Hematopoietic multipotent progenitor cell treated with erythropoietin and hydrocortisone succinate and interleukin-3 and kit ligand, for 6 days (in vitro differentiated cells): ENCODE measurements at places on chromosomes 2 and 18.

DNA sequence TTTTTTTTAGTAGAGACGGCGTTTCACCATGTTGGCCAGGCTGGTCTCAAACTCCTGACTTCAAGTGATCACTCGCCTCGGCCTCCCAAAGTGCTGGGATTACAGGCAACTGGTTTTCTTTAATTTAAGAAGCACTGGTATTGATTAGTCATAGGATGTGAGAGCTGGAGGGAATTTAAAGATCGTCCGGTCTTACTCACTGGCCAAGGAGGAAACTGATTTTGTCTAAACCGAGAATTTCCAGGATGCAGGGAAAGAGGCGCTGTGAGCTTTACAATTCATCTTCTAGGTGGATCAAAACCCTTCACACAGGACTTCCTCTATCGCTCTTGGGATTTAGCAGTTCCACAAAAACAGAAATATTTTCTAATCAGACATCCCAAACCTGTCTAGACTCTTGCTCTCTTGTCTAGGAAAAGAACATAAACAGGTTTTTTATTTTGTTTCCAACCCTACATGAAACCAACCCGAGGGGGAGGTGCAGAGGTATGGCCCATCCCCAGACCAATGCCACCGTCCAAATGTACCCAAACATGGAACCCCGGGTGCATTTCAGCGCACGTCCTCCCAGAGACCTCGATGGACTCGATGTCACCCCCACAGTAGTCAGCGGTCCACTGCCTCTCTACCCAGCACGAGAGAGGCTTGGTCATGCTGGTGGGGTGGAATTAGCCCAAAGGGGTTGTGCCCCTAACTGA lies 12.5 kb upstream of the TUBB6 start:
- no peak for DNase-seq

DNA sequence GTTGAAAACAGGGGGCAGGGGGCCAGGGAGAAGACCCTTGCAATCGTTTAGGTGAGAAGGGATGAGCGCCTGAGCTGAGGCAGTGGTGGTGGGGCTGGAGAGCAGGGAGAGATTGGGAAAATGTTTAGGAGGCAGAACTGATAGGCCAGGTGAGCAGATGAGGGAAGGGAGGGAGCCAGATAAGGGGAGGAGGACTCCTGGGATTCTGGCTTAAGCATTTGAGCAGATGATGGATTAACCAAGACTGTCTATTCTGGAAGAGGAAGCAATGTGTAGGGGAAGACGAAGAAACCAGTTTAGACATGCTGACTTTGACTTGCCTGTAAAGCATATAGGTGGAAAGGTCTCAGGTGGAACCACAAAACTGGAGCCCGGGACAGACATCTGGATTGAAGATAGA lies 49.9 kb upstream of the ASPRV1 start:
- DNase-seq: no peak

DNA sequence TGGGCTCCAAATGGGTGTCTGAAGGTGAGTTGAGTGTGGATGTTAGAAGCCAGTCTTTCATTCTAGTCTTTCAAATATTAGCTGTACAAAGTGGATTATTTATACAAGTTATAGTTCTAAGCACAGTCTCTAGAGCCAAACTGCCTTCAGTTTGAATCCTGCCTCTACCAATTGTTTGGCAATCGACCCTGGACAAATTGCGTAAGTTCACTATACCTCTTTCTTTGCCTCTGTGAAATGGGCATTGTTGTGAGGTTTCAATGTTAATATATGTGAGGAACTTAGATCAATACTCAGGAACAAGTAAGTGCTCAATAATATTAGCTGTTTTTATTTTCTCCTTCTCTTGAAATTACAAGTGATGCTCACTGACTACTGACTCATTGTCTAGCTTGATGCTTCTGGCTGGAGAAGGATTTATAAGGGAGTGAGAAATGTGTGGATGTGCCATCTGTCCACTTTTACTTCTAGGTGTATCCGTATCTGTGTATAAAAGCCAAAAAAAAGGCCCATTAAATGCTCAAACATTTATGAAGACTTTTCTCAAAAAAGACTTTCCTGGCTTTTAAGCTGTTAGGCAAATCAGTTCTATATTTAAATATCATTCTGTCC lies 48.1 kb upstream of the RAPH1 start:
- DNase-seq: no peak

DNA sequence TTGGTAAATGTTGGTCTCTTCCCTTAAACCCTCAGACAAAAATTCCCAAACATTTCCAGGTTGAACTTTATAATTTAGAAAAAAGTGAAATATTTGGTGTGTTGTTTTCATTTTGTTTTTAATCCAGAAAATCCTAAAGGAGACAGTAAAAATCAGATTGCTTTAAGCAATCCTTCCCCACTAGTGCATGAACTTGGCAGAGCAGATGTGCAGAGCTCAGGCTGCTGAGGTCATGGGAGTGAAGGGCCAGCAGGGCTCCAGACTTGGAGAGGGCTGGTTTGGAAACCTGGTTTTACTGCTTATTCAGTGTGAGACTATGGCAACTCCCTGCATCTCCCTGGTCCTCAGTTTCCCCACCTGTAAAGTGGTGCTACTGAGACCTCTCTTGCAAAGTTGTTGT lies 66.7 kb upstream of the TEX51 start:
- DNase-seq: no peak

GRCh38 chr2:191369034-191369433 lies 123.8 kb downstream of the MYO1B start:
- DNase-seq: peak; percentile 18

- no peak for DNase-seq
These were observed 254.9 kb downstream of the PIEZO2 start for GRCh38 chr18:10894501-10894900.

- DNase-seq: no peak
These were observed 99.0 kb downstream of the RBBP8 start for GRCh38 chr18:23032030-23032582.

DNA sequence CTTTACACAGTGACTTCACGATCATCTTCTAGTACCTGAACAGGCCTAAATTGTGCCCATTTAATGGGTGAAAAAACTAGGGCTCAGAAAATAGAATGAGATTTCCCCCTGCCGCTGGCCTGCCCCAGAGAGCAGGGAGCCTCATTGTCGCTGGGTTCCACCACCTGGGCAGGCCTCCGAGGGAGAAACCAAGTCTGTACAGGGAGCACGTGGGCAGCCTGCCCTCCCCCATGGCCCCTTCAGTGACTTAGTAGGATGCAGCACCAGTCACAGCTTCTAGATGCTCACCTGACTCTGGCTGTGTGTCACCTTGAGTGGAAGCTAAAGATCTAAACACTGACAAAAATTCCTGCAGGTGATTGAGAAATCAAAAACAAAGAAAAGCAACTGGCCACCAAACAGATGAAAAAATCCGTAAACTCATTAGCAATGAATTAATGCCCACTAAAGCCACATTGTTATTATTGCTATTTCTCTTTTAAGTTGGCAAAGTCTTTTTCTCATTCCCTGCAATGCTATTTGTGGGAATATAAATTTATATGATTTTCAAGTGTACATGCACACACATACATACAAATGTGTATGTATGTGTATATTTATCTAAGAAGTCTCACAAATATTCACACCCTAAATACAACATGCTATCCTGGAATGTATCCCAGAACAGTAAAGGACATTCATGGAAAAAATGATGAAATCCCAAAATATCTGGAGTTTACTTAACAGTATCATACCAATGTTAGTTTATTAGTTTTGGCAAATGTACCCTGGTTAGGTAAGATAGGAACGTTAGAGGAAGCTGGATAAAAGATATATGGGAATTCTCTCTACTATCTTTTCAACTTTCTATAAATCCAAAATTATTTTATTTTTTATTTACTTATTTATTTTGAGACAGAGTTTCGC lies 18.7 kb upstream of the ASPRV1 start:
- no peak for DNase-seq

GRCh38 chr2:23953625-23954024 lies 13.4 kb downstream of the UBXN2A start:
- DNase-seq: no peak

- DNase-seq: no peak
These were observed 48.6 kb downstream of the LINC00305 start for GRCh38 chr18:64100116-64100922.

GRCh38 chr2:241853651-241854341 lies 4.9 kb downstream of the PDCD1 start:
- no peak for DNase-seq

- peak; percentile 29 for DNase-seq
These were observed 1.1 kb upstream of the PGAP1 start for GRCh38 chr2:196927376-196928225.

DNA sequence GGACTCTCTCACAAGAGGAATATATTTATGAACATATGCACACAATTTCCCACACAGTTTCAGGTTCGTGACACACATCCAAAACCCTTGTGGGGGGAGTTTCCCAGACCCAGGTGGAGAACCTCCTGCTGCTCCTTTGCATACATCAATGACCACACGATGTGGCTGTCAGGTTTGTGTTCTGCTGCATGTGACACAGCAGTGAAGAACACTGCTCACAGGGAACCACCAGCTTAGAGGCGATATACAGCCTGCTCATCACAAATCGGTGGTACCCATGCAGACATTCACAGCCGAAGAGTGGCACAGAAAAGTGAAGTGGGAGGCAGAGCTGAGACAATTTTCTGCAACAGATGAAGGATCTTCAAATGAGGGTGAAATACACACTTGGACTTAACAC lies 175.6 kb upstream of the ZFP36L2 start:
- no peak for DNase-seq

- DNase-seq: no peak
These were observed 35.6 kb downstream of the RMC1 start for GRCh38 chr18:23538870-23539269.

GRCh38 chr18:37567061-37567993 lies 1.7 kb upstream of the CELF4 start:
- DNase-seq: no peak

DNA sequence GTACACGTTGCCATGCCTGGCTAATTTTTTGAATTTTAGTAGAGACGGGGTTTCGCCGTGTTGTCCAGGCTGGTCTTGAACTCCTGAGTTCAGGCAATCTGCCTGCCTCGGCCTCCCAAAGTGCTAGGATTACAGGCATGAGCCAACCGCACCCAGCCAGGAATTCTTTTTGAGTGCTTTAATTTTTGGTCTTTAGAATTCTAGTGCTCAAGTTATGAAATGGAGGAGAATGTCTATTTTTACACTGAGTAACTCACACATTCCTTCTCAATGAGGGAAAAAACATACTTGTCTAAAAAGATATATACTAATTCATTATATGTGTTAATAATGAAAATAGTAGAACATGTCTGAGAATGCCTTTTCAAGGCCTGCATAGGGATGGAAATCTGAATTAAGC lies 8.5 kb downstream of the ZNF396 start:
- DNase-seq: no peak

DNA sequence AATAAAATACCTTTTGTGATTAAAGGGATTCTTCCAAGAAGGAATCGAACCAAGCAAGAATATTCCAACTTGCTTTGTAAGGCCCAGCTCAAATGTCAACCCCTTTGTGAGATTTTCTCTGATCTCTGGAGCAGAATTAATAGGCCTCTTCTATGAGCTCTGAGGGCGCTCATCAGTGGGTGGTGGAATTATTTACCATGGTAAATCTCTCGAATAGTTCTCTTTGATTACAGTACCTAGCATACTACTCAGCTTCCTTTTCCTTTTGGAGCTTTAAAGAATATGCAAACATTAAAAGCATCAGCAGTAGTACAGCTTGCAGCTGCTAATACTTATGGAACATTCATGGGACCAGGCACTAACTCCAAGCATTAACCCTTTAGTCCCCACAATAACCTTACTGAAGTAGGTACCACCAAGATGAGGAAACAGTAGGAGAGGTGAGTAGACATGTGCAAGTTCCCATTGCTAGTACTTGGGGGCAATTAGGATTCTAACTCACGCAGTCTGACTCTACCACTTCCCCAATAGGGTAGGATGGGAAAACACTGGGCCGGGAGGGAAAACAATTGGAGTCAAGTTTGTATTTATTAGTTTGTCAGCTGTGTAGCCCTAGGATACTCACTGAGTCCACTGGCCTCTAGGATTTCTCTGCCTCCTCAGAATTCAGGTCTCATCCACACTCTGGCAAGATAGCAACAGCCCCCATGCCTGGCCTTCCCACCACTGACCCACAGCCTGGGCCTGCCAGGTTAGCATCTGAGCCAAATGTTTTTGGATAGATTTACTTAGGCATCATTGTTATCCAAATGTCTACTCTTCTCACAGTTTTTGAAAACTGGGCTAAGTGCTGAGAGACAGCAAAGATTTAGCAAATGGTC lies 21.7 kb downstream of the ADD2 start:
- no peak for DNase-seq

DNA sequence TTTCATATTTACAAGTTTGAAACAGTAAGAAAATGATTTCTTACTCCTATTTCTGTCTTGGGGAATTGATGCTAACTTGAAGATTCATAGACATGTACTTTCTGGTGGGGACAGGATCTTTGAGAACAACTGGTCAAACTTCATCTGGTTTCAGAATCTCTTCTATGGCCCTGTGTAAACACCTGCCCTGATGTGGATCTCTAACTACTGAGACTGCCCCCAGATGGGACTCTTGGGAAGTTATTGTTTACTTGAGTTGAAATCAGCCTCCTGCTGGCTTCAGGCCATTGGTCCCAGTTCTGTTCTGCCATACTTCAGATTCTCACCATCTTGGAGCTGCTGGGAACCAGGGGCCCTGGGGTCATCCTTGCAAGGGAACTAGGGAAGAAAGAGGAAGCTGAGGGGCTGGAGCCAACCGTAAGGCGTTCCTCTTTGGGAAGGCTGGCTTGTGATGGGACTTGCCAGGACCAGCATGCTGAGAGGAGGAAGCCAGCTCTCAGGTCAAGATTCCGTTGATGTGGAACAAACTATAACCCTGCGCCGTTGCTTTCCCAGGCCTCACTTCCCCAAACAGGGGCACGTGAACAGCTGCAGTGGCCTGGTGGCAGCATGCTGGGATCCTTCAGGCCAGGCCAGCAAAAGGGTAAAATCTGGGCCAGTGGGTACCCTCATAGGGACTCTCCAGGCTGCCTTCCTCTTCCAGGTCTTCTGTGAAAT lies 135.5 kb upstream of the CXCR4 start:
- no peak for DNase-seq

GRCh38 chr2:217725409-217725808 lies 277.4 kb downstream of the TNS1 start:
- DNase-seq: no peak

- no peak for DNase-seq
These were observed 80.1 kb upstream of the ASAP2 start for GRCh38 chr2:9126540-9126939.

DNA sequence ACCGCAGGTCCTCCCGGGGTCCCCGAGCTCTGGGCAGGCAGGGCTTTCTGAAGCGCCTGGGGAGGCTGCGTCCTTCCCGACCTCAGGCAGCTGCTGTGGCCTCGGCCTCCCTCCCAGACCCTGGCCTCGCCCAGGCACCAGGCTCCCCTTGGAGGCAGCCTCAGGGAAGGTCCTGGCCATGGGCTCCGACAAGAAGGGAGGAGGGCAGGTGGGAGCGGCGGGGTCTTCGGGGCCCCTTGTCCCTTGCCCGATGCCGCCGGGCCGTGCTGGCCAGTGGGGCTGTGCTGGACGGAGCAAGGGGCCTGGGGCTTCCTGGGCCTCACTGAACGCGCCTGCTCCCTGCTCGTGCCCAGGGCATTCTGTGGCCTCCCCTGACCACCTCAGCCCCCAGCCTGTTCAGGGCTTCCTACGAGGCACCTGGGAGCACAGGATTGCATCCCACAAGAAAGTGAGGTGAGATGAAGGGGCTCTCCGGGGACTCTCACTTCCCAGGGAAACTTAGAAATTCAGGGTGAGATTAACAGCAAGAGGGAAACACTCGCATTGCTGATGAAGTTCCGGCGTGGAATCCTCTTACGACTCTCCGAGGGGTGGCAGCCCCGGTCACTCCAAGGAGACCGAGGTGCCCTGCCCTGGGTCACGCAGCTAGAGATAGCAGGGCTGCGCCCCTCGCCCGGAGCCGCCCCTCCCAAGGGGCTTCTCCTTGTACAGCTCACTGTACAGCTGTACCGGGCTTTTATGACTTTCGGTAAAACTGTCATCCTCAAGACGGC lies 778 bp downstream of the MFSD2B start:
- DNase-seq: peak; percentile 50
